ENCODE measurements at places on chromosomes 7 and 10. TPM values are rescaled to one million over a fixed set of nuclear protein-coding genes. Genes with fewer than 3 reads are reported as not detected.
A peak's percentile ranks its signal among the peaks of the same experiment; 100 is the strongest.

- no peaks in the 10 kb centered on the region for H3K36me3 ChIP-seq
- no peaks in the 10 kb centered on the region for H3K27me3 ChIP-seq
- H3K4me3 ChIP-seq = no peak overlapping the region
- peak; percentile 27 for DNase-seq
- H3K27ac ChIP-seq = no peak overlapping the region
- peaks cover 52% of the 10 kb centered on the region for H3K4me1 ChIP-seq
Observed at GRCh38 chr7:30159698-30160143, 24.9 kb downstream of the MTURN start.

GRCh38 chr7:19705663-19706062 lies 3.2 kb downstream of the POLR1F start:
- peaks cover 20% of the 10 kb centered on the region for H3K36me3 ChIP-seq
- H3K4me1 ChIP-seq = peaks cover 44% of the 10 kb centered on the region
- no peak overlapping the region for H3K27ac ChIP-seq
- H3K4me3 ChIP-seq = no peak overlapping the region

DNA sequence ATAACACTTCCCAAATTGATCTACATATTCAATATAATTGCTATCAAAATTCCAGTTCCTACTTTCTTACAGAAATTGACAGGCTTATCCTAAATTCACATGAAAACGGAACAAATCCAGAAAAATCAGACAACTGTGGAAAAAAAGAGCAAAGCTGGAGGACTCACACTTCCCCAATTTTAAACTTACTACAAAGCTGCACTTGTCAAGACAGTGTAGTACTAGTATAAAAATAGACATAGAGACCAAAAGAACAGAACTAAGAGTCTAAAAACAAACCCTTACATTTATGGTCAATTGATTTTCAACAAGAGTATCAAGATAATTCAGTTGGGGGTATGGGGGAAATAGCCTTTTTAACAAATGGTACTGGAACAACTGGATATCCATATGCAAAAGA lies 27.5 kb downstream of the LMBR1 start:
- no peaks in the 10 kb centered on the region for H3K27me3 ChIP-seq
- H3K27ac ChIP-seq = no peak overlapping the region
- no peak overlapping the region for H3K4me3 ChIP-seq
- peaks cover 10% of the 10 kb centered on the region for H3K4me1 ChIP-seq
- DNase-seq = no peak
- H3K36me3 ChIP-seq = peaks cover 57% of the 10 kb centered on the region

- H3K4me3 ChIP-seq = no peak overlapping the region
- H3K36me3 ChIP-seq = peaks cover 27% of the 10 kb centered on the region
- no peak for DNase-seq
- no peaks in the 10 kb centered on the region for H3K4me1 ChIP-seq
Observed at GRCh38 chr10:92490387-92490786, 83.5 kb downstream of the IDE start.

DNA sequence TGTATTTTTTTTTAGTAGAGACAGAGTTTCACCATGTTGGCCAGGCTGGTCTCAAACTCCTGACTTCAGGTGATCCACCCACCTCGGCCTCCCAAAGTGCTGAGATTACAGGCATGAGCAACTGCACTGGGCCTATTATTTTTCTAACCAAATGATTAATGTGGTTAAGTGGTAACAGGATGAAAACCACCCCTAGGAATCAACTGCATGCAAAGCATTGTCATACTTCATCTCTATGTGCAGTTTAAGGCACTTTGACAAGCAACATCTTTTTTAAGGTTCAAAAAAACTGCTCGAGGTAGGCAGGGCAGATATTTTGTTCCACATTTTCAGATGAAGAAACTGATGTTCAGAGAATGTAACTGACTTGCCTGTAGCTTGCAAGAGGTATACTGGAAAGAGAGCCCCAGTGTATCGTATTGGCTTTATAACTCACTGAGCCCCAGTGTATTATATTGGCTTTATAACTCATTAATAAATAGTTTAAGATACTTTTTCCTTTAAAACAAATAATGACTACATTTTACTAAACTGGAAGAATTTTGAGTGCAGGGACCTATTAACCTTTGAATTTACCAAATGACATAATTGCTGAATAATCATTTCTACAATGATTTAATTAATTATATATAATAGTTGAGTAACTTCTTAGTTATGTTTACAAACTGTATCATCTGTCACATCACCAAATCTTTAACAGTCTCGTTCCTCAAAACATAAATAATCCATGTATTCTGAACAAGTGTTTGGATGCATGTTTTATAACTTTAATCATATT lies 38.1 kb downstream of the RTKN2 start:
- H3K4me3 ChIP-seq = no peak overlapping the region
- no peaks in the 10 kb centered on the region for H3K27me3 ChIP-seq
- H3K27ac ChIP-seq = no peak overlapping the region
- H3K36me3 ChIP-seq = no peaks in the 10 kb centered on the region
- peaks cover 11% of the 10 kb centered on the region for H3K4me1 ChIP-seq

GDF2 gene
- not detected for total RNA-seq

AKR1C4 gene
- total RNA-seq = not detected

DNA sequence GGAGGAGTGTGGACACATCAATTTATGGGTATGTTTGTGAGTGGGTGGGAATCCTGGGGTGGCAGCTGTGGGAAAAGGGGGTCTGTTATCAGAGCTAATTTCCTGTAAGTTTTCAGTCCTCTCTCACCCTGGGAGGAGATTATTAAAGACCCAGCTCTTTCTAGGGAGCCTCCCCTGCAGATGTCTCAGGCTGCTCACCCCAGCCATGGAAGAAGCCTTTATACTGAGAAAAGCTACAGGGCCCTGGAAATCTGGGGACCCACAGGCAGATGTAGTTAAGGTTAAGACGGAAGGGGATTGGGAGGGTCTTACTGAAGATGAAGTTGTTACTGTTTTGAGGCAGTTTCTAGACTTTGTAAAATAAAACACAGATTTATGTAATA lies 4.6 kb downstream of the ZNF680 start:
- H3K4me1 ChIP-seq = peaks cover 4% of the 10 kb centered on the region
- peaks cover 79% of the 10 kb centered on the region for H3K36me3 ChIP-seq

- no peaks in the 10 kb centered on the region for H3K36me3 ChIP-seq
- no peak overlapping the region for H3K4me3 ChIP-seq
- no peaks in the 10 kb centered on the region for H3K4me1 ChIP-seq
- H3K27me3 ChIP-seq = peaks cover 6% of the 10 kb centered on the region
- DNase-seq = no peak
Observed at GRCh38 chr7:132191418-132191817, 384.9 kb downstream of the PLXNA4 start.

GRCh38 chr7:34091321-34091917 lies 186.1 kb downstream of the BMPER start:
- H3K27ac ChIP-seq = no peak overlapping the region
- H3K36me3 ChIP-seq = no peaks in the 10 kb centered on the region
- no peak for DNase-seq
- no peak overlapping the region for H3K4me3 ChIP-seq
- no peaks in the 10 kb centered on the region for H3K4me1 ChIP-seq

- H3K36me3 ChIP-seq = no peaks in the 10 kb centered on the region
- no peaks in the 10 kb centered on the region for H3K4me1 ChIP-seq
- no peak for DNase-seq
- H3K4me3 ChIP-seq = no peak overlapping the region
Observed at GRCh38 chr10:76336213-76336963, 905.0 kb downstream of the LRMDA start.

RNLS gene
- total RNA-seq = 4.3 TPM

SFTPA2 gene
- total RNA-seq = not detected

Data from activated naive CD8-positive, alpha-beta T cell treated with anti-CD3 and anti-CD28 coated beads for 36 hours (primary cell).